AG04449 (cell line): ENCODE measurements at places on chromosomes 13 and 19.
A peak's percentile ranks its signal among the peaks of the same experiment; 100 is the strongest.

GRCh38 chr19:33521480-33522370, at the start of gene PEPD:
Gene PEPD (minus strand): TSS chr19:33521791. CDS start chr19:33521760, 31 bp downstream.
- DNase-seq: peak; percentile 9

DNA sequence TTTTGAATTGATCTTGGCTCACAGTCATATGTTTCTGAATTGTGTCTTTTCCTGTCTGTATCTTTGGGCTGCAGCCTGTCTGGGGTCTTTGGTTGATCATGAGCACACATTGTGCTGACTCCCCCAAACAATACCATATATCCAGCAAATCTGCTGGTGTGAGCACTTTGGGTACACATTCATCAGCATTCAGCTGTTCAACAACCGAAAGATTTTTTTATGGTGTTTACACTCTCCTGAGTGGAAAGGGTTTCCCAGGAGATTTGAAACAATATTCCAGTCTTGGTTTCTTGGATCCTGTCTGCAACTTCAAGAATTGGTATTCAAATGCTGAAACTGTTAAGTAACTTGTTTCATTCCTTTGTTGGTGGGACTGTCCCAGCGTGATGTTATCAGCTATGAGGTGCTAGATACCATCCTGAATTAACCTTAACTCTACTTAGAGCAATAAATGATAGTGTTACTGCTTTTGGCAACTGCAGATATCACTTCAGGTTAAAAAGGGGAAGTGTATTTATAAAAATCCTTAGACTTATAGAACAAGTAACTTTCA, 78.4 kb upstream of the DIAPH3 start:
- DNase-seq: no peak

GRCh38 chr19:16521715-16522289, 20.4 kb downstream of the CHERP start:
- DNase-seq: no peak

- DNase-seq: no peak
Observed at GRCh38 chr13:85536706-85537105, 262.5 kb downstream of the SLITRK6 start.

- DNase-seq: no peak
Observed at GRCh38 chr13:21235174-21235573, 58.7 kb downstream of the MRPL57 start.

DNA sequence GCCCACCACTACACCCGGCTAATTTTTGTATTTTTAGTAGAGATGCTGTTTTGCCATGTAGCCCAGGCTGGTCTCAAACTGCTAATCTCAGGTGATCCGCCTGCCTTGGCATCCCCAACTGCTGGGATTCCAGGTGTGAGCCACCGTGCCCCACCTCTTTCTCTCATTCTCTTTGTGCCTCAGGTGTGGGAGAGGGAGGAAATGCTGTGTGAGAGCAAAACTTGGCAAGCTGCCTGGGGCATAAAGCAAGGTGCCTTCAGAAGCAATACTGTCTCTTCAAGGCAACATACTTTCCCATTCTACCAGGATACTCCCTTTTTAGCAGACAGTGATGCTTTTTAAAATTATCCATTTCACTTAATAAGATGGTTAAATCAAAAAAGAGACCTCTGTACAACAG, 53.2 kb upstream of the RFC3 start:
- no peak for DNase-seq

GRCh38 chr13:70362820-70363570, 254.7 kb upstream of the KLHL1 start:
- DNase-seq: no peak

- no peak for DNase-seq
Observed at GRCh38 chr19:49848938-49849337, 2.0 kb upstream of the PTOV1 start.

GRCh38 chr13:25429466-25429865, 57.7 kb downstream of the ATP8A2 start:
- DNase-seq: no peak

GRCh38 chr19:4832776-4833175, 1.3 kb upstream of the TICAM1 start:
- no peak for DNase-seq

DNA sequence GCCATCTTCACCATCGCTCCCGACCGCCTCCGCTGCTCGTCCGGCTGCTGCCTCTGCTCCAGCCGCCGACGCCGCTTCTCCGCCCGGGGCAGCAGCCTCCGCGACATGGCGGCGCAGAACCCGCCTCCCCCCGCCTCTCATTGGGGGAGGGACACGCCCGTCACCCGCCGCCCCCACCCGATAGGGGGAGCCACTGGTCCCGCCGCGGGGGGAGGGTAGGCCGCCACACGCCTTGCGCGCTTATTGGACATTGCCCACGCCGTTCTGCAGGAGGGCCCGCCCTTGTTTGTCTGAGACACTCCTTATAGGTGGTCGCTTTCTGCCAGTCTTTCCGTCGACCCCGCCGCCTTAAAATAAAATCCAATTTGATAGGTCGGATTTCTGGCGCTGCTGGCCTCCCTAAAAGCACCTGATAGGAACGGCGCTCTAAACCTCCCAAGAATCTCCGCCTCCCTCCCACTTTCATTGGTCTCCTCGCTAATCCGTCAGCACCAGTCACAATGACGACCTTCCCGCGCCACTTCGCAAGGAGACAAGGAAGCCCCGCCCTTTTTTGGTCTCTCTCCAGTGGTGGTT, at the start of gene HNRNPL:
Gene HNRNPL (minus strand): TSS at position 127 of the 576 bp plus-strand sequence. CDS start 20 bp downstream, at position 107.
- no peak for DNase-seq

- no peak for DNase-seq
Observed at GRCh38 chr13:100382785-100383184, 205.8 kb downstream of the GGACT start.

- no peak for DNase-seq
Observed at GRCh38 chr19:36032251-36033104, at the start of gene CLIP3. Gene CLIP3 (minus strand): TSS chr19:36032873. CDS start chr19:36032357, 516 bp downstream.

GRCh38 chr13:36417331-36417730, 15.0 kb upstream of the CCNA1 start:
- DNase-seq: no peak

DNA sequence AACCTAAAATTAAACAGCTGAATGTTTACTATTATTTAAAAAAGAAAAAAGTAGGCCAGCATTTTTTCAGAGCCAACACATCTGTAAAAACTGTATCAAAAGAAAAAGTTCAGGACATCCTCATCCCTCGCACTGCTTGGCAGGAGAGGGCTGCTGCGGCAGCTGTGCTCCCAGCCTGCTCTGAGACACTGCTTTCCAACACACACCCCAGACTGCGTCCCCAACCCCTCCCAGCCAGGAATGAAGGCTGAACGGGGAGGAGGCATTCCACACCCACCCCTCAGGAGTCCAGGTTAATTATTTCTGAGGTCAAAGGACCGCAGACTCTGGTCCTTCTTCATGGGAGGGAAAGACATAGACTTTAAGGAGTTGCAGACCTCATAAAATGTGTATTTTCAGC, 43.1 kb downstream of the COL4A1 start:
- no peak for DNase-seq
